ENCODE measurements at places on chromosomes 2 and 18.

DNA sequence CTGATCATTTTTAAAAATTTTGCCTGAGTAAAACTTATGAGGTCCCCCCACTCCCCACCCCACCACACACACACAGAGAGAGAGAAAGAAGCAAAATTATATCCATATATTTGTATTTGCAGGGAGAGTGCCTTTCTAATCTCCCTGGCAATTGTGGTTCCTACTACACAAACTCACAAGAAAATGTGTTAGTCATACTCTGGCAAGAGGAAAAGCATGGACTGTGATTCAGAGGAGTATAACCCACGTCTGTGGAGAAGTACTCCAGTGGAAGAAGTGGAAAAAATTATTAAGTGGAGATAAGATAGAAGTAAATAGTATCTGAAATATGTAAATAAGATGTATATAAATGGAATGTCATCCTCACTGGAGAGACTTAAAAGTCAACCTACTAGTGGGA is 114.0 kb downstream of the DSEL start:
- DNase-seq: no peak

DNA sequence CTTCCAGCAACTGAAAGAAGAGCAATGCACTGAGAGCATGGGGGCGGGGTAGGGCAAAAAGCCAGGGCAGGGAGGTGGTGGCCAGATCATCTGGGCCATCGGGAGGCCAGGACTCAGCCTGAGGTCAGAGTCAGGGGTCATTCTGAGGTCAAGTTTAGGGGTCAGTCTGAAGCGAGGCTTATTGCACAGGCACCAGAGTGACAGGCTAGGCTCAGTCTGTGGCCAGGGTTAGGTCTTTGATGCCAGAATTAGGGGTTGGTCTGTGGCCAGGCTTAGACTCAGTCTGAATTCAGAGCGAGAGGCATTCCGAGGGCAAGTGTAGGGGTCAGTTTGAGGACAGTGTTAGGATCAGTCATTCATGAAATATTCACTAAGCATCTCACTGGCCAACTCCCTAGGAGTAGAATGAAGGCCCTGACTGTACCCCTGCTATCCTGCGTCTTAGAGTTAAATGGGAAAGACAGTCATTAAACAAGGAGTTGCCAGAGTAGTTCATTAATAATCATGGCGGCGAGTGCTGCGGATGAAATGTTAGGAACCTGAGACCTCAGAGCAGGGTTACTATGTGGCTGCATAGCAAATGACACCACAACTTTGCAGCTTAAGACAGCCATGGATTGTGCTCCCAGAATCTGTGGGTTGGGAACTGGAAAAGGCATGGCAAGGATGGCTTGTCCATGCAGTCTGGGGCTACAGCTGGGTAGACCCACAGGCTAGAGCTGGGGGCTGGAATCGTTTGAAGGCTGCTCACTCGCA is 198.7 kb downstream of the CYP26B1 start:
- DNase-seq: no peak

GRCh38 chr2:60595953-60596352 is 42.5 kb upstream of the BCL11A start:
- no peak for DNase-seq

GRCh38 chr18:50454387-50454988 is 79.6 kb downstream of the SKA1 start:
- no peak for DNase-seq

DNA sequence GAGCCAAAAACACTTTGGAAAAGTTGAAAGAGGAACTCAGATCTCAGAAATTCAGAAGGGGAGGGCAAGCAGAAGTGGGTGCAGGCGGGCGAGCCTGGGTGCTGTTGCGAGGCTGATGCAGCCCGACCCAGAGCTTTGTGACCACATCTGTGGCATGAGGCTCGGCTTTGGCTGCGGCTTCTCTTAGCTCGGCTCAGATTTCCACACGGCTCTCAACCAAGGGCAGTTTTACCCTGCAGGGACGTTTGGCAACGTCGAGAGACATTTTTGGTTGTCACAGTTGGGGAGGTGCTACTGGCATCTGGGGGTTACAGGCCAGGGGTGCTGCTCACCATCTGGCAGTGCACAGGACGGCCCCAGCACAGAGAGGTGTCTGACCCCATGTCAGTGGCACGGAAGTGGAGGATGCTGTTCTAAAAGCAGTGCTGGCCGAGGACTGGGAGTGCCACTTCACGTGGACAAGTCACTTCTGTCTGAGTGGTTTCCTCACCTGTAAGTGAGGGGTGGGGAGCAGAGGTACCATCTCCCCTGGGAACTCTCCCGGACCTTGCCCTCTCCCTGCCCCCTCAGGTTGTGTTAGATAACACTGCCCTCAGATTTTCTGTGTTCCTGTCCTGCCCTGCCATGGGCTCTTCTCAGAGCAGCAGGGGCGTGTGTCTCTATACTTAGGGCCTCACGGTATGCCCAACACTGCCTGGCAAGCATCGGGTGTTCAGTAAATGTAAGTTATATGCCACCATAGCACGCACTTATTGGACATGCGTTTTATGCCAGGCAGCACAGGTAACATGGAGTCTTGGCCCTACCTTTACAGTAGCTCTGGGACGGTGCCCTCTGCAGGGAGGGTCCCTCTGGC is 48.7 kb upstream of the FAHD2A start:
- no peak for DNase-seq

GRCh38 chr2:182606728-182607681 is 109.1 kb upstream of the DNAJC10 start:
- DNase-seq: no peak

DNA sequence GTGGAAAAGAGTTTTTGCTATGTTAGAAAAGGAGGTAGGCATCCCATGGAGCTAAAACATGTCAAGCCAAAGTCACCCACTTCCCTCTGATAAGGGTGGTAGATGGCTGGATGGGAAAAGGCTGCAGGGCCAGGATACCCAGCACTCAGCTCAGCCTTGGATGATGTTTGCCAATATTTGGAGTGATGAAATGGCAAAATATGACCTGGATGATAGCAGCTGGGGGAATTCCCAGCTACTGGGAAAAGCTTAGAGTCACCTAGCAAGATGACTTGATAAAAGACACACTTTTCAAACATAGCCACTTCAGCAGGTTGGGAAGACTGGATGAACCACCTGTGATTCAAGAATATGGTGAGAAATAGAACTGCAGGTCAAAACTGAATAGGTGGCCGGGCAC is 10.1 kb downstream of the RFX8 start:
- DNase-seq: no peak

- DNase-seq: no peak
These were observed 46.5 kb upstream of the EPG5 start for GRCh38 chr18:46013484-46014189.

DNA sequence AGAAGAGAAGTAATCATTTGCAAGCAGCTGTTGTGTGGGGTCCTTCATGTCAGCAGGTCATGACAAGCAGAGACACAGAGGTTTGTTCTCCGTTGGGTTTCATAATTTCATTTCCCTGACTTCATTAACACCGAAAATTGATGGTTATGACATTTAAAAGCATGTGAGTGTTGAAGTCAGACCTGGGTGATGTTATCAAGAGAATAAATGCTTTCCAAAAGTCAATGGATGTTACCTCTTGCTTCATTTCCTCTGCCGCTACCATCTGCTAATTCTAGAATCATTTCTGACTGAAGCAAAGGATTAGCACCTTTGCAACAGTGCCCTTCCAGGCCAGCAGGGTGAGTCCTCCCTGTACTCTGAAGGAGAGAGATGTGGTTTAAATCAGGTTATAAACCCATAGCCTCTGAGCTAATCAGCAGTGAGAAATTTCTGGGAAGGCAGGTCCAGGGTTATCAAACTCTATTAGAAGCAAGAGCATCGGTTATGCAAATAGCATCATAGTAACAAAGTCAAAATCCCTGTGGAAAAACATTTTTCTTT is 446.2 kb downstream of the PIK3C3 start:
- no peak for DNase-seq

GRCh38 chr2:85066006-85066740 is 67.0 kb upstream of the TCF7L1 start:
- DNase-seq: no peak

- no peak for DNase-seq
These were observed 34.2 kb upstream of the ACTR2 start for GRCh38 chr2:65193446-65193845.

- no peak for DNase-seq
These were observed 71.5 kb downstream of the TMEM247 start for GRCh38 chr2:46550686-46551404.

DNA sequence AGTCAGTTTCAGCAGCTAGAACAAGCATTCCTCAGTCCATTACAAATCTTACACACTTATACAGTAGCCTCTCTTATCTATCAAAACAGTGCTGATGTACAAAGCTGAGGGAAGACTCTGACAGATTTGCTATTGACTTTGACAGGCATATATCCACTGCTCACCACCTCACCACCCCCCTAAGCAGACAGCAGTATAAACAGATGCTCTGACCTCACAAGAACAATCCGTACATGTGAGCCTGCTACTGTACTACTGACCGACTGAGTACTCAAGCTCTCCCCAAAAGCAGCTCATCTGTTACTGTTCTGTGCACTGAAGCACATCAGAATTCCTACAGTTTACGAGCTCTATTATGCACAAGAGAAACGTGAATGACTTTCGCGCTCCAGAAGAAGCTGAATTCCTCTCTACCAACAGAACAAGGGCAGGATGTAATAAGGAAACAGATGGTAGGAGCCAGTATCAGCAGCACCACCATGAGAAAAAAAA is 95.6 kb upstream of the PDE1A start:
- peak; percentile 55 for DNase-seq

DNA sequence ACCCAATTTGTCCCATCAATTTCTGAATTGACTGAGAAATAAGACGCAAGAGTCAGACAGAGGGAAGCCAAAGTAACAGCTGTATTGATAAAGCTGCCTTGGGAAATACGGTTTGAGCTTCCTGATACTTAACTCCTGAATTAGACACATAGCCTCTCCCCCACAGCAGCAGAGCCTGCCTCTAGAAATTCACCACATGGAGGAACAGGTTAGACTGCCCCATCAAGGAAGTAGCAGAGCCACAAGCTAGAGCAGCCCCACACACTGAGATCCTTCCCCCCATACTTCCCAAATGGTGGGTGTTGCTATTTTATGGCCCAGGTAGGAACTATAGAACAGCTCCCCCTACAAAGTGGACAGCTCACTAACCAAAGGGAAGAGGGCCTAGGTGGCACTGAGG is 220.0 kb downstream of the SMAD2 start:
- no peak for DNase-seq

- DNase-seq: no peak
These were observed 644.3 kb downstream of the CBLN2 start for GRCh38 chr18:71899707-71900472.

- DNase-seq: no peak
These were observed 13.7 kb downstream of the ADRA2B start for GRCh38 chr2:96102596-96103186.

DNA sequence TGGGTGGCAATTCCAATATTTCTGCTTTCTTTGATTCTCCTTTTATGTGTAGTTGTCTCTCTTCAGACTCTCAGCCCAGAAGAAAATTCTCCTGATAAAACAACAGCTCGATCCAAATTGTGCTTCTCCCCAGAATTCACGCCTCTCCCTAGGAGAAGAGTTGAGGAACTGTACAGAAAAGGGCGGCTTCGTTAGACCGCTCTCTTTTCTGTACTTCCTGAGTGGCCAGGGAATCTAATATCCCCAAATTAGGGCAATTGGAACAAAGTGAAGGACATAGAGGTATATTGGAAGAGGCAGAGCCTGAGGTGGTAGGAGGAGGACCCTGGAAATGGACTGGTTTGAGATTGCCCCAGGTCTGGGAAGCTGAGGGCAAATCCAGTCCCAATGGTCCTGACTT is 5.6 kb downstream of the ADCYAP1 start:
- no peak for DNase-seq

DNA sequence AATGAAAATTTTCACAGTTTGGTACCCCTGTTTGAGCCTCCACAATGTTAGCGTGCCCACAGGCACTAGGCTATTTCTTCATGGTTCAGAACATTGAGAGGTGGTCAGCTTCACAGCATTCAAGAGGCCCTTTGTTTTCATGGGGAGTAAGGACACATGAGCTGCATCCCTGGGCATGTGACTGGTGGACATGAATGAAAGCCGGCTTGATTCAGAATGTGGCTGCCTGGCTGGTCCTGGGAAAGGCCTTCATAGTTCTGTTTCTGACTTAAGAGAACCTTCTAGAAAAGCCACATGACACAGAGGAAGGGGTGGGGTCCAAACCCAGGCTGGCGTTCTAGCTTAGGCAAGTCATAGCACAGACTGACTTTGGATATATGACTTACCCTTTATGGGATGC is 420.6 kb downstream of the CMPK2 start:
- DNase-seq: no peak

DNA sequence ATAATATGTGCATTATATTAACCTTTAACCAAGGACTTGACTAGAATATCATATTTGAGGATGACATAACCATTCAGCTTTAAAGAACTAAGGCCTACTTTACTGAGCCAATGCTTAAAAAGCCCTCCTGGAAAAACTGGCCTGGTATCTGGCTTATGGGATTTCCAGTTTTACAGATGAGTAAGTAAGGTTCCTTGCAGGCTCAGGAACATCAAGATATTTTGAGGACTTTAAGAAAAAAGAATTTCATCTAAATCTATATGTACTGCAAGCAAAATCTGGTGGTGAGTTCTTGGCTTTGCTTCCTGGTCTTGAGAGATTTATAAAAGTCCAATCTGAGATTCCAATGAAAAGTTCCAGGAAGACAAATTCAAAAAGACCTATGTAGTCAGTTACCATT is 417.0 kb upstream of the NRXN1 start:
- DNase-seq: no peak

DNA sequence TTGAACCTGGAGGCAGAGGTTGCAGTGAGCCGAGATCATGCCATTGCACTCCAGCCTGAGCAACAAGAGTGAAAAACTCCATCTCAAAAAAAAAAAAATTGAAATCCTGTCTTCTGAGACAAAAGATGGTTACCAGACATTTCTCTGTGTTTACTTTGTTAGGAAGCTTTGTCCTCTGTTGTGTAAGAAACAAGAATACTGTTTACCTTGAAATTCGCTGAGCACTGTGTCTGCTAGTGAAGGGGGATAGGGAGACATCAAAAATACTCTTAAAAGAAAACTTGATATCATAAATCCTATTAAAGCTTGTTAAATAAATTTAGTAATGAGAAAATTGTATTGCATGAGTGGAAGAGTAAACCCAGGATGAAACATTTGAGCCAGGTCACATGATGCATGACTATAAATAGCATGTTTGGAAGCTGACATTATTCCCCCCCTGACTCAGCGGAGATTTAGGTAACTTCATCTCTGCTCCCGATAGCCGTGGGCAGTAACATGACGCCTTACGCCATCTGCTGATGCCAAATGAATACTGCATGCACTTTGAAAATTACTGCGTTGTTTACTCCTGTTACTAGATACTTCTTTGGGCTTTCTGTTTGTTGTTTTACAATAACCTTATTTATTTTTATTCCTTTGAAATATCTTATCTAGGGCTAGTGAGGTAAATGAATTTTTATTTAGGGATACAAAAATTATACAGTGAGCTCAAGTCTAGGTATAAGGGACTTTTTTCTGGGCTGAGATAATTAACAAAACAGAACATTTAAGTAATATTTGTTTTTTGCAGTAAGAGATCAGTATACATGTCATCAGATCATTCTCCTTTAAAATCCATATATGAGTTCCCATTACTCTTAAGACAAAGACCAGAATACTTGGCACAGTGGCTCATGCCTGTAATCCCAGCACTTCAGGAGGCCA is 134.9 kb downstream of the MAP3K20 start:
- peak; percentile 74 for DNase-seq
